ENCODE measurements at places on chromosomes 3 and 15.

GRCh38 chr3:76307556-76307955, 522.2 kb upstream of the ZNF717 start:
- DNase-seq = no peak

- DNase-seq = no peak
Measured at GRCh38 chr3:129793942-129794310, 99.6 kb downstream of the TMCC1 start.

- DNase-seq = no peak
Measured at GRCh38 chr15:84081391-84082168, 154.0 kb upstream of the GOLGA6L4 start.

- no peak for DNase-seq
Measured at GRCh38 chr3:16085884-16086608, 88.4 kb upstream of the GALNT15 start.

DNA sequence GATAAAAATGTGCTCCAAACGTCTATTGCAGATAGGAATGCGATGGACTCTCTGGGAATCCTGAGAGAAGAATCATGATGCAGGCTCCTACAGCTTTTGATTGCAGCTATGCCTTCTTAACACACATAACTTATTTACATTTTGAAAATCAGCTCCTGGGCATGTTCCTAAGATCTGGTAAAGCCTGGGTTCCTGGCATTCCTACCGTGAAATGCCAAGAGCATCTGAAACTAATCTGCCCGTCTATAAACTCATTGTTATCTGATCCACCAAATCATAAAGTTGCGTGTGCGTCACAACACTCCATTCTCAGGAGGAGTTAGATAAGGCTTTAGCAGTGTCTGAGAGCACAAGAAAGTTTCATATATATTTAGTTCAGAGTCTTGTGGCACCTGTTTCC, 79.0 kb upstream of the VGLL3 start:
- no peak for DNase-seq

DNA sequence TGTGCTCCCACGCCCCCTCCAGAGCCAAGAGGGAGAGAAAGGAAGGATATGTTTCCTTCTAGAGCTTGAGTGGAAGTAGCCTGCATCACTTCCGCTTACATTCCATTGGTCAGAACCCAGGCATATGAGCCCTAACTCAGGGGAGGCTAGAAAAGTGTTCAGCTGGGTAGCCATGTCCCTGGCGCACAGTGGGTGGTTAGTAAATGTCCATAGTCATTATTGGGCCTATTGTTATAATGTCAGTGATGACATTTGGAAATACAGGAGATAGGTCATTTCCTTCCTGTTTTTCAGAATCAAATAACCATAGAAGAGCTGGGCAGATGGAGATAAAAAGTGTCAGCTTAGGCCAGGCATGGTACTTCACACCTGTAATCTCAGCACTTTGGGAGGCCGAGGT, 27.3 kb downstream of the CD276 start:
- no peak for DNase-seq

- no peak for DNase-seq
Measured at GRCh38 chr3:69716119-69716518, 23.1 kb upstream of the MITF start.

- DNase-seq = no peak
Measured at GRCh38 chr3:196111939-196112386, 30.1 kb upstream of the TFRC start.

DNA sequence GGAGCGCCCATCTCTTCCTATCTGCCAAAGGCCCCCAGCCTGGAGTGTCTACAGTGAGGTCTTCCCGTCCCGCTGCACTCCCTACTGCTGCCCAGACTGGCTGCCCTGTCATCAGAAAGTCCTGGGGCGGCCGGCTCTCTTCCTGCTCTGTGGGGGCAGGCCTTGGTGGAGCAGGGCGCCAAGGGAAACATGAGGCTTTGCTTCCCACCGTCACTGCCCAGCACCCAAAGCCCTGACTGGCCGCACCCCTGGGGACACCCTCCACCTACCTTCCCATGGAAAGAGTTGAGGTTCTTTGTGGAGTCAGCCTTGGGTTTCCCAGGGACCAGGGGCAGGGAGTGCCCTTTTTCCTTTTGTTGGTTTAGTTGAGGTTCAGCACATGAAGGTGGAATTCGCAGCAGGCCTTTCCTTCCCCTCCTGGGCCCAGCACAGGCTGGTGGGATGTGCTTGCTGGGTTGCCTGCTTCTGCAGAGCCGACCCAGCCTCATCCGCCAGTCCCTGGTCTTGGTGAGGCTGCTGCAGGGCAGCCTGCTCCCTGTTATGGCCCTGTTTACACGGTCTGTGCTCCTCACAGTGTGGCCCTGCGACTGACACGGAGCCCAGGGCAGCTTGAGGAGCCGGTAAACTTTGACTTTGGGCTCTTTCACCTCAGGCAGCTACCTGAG, 51.8 kb upstream of the PLXNA1 start:
- no peak for DNase-seq

DNA sequence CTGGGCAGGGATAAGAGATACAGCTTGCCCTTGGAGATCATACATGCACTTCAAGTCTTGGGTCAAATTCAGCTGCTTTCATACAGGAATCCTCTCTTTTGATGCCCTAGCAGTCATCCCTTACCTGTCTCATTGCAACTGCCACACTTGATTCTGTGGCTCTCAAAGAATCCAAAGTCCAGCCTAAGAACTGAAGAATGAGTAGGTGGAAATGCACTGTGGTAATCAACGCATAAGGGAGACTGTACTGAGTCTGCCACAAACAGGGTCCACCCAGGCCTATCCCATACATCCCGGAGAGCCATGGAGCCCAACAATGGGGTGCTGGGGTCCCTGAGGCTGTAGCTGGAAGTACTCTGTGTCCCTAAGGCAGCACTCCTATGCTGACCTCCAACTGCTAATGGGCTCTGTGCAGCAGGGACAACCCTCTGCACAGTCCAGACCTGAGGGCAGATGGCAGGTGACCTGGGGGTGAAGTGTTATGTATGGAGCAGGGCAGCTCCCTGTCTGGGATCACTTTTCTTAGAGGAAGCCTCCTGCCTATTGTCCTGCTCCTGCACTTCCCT, 1.7 kb upstream of the VPS18 start:
- DNase-seq = no peak

GRCh38 chr3:98807011-98807410, 43.9 kb downstream of the ST3GAL6 start:
- no peak for DNase-seq

GRCh38 chr15:29890336-29891095, 68.2 kb upstream of the TJP1 start:
- DNase-seq = no peak

GRCh38 chr15:67674983-67675382, 132.5 kb downstream of the MAP2K5 start:
- DNase-seq = no peak

GRCh38 chr3:18282507-18282906, 142.6 kb downstream of the SATB1 start:
- no peak for DNase-seq

DNA sequence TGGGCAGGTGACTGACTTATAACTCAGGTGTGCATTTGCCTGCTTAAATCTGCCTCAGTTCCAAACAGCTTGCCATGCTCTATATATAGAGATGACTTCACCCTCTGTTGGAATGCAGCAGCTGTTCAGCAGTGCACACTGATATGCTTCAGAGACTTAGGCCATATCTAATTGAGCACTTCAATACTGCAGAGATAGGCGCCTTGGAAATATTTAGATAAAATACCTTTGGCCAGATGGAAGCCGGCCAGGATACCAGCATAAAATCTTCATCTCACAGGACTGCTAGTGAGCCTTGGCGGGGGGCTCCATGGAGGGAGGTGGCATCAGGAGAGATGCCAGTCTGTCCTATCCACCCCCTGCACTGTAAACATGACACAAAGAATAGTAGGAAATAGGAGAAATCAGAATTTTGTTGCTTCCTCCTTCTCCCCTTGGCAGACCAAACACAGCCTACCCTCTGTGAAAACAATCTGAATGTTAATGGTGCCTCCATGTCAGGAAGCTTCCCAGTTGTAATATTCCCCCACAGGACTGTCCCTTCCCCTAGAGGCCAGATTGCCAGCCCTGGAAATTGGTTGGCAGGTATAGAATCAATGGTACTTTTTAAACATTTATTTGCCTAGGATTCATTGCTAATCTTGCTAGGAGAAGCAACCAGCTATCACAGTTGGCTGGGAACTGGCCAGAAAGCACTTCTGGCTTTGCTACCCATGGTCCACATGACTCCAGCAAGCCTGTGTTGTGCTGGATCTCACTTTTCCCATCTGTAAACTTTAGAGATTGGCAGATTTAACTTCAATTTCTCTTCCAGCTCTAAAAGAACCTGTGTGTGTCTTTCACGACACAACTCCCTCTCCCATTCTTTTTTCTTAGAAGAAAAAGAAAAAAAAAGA, 215.5 kb upstream of the KCNMB2 start:
- no peak for DNase-seq
